ELF-1 (cell line): ENCODE measurements at places on chromosomes 7 and 10.

DNA sequence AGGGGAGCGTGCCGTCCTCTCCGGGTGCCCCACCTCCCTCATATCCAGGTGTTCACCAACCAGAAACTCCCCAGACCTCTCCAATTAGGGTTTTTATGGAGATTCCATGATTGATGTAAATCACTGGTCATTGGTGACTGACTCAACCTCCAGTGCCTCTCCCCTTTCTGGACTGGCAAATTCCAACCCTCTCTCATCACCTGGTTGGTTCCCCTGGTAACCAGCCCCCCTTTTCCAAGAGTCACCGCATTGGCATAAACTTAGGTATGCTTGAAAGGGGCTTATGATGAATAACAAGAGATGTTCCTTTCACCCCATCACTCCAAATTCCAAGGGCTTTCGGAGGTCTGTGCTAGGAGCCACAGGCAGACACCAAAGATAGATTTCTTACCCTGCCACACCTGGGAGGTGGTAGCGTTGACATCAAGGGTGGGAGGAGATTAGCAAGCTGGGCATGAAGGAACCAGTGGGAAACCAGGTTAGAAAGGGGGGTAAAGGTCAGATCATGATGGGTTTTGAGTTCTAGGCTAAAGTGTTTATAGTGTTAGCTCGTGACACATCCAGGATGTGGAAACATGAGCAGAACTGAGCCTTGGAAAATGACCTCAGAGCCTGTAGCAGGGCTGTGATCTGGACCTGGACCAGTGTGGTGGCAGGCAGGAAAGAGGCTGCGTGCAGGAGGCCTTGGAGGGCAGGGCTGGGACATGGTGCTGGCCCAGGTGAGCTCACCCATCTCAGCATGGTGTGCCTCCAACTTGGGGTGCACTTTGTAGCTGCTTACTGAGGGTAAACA is 45.1 kb downstream of the CAMK1D start:
- no peak for DNase-seq

GRCh38 chr7:131072505-131073091 is 255.1 kb upstream of the MKLN1 start:
- peak; percentile 53 for DNase-seq

- no peak for DNase-seq
These were observed 5.2 kb downstream of the MARVELD1 start for GRCh38 chr10:97718659-97719142.

DNA sequence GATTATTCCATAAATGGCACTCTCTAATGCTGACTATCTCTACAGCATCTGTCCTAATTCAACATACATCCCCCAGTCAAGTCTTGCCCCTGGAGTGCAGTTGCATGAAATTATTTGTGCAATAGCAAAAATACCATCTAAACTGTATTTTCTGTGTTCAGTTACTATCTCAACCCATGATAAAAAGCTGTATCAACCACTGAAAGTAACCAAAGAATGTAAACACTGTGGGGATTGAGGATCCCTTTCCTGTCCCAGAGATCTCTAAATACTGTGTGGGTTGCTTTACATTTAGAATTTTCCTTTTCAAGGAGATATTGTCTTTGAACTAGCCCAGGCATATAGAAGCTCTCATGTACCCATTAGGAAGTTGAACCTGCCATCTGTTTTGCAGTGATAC is 23.9 kb upstream of the DGKI start:
- DNase-seq = no peak

- DNase-seq = peak; percentile 62
These were observed 488 bp downstream of the ARMC10 start for GRCh38 chr7:103075337-103075918.

- peak; percentile 17 for DNase-seq
These were observed 27.7 kb downstream of the PHYH start for GRCh38 chr10:13272164-13272571.

GRCh38 chr7:75599244-75599781 is 107.2 kb downstream of the SPDYE5 start:
- DNase-seq = peak; percentile 72

GRCh38 chr7:44697136-44698045 is 51.3 kb upstream of the ZMIZ2 start:
- DNase-seq = no peak

GRCh38 chr7:27229448-27229847 is 13.2 kb upstream of the EVX1 start:
- DNase-seq = no peak

DNA sequence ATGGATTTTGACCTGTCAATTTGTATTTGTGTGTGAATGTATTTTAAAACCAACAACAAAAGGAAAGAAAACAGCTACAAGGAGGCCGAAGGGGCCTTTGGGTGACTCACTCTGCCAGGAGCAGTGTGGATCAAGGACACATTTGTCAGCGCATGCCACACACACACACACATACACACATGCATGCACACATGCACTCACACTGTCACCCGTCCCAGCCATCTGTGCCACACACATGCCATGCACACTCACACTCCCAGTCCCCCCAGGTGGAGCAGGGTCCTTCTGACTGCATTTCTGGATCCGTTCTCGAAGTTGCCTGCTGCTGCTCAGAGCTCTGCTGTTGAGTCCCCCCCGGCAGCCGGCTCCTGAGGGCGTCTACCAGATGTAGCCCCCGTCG is 26.0 kb downstream of the SPOCK2 start:
- DNase-seq = no peak

DNA sequence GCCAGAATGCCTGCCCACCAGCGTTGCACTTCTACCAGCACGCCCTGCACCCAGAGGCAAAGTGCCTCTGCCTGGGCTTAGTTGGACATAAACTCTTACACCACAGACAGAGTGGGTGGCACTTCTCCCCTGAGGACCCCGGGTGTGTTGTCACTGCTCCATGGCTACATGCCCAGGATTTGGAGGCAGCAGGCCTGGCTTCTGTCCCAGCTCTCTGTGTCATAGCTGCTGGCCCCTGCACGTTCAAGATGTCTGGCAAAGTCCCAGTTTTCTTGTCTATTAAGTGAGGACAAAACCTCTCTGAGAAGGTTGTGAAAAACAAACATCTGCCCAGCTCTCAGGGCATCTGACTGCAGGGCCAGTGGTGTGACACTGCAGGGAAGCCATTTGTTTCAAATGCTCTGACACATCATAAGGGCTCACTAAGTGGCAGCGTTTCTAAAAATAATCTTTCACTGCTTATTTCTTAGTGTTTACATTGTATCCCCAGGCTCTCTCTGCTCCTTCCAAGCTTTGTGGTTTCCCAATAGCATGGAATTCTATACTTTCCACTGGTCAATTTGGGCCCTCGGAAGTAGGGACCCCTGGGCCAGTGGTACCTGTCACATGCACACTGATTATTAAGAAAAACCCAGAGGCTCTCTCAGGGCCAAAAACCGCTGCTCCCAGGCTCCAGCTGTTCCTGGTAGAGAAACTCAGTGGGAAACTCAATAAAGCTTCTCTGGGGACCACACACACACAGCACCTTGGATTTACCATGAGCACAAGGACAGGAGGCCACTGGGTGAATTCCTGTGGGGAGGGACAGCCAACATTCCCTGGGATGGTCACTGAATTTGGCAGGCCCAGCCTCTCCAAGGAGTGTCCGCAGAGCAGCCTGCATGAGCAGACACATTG is 86.2 kb upstream of the ANLN start:
- DNase-seq = no peak
